ENCODE measurements at places on chromosomes 16 and 17. TPM values are rescaled to one million over a fixed set of nuclear protein-coding genes. Genes with fewer than 3 reads are reported as not detected.

The SAMD14 gene
- 0.92 TPM for total RNA-seq

The RGS11 gene
- total RNA-seq = not detected

The KLHDC4 gene
- total RNA-seq = 71.5 TPM

The NPW gene
- total RNA-seq = 9.4 TPM

The KLHL10 gene
- not detected for total RNA-seq

DNA sequence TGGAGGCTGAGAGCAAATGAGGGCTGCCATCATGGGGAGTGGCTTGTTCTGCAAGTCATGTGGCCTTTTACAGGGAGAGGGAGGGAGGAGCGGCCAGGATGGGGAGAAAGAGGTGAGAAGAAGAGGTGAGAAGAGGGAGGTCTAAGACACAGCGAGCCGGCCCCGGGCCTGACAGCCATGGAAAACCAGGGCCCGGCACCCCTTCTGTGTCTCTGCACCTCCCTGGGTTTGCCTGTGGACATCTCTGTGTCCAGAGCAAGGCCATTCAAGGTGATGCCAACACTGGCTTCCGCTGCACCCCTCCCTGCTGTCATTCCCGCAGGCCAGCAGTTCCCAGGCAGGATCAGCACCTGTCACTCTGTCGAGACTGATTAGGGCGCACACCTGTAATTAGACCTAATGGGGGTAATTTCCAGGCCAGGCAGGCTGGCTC lies 75.6 kb downstream of the MGAT5B start:
- no peak for DNase-seq

- no peak for DNase-seq
Observed at GRCh38 chr17:2181897-2182448, 121.6 kb downstream of the SMG6 start.

DNA sequence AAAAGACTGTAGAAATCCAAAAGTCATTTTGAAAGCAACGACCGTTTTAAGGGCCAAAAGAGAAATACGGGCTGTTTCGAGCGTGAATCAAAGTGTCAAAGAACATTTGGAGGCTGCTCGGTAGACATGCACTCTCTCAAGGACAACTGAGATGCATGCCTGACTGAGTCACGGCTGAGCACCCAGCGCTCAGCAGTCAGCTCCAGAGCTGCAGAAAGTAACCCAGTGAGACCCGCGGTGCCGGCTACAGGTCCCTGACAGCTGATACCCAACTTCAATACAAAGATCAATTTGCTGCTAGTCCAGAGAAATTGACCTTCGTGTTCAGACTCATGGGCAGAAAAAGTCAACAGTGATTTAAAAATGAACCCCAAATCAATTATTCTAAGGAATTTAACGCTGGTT lies 214.9 kb downstream of the STX8 start:
- DNase-seq = no peak

All from CD8-positive, alpha-beta memory T cell (primary cell).